Activated naive CD4-positive, alpha-beta T cell treated with anti-CD3 and anti-CD28 coated beads for 36 hours (primary cell): ENCODE measurements at places on chromosomes 16 and 17. TPM values are rescaled to one million over a fixed set of nuclear protein-coding genes. Genes with fewer than 3 reads are reported as not detected.
A peak's percentile ranks its signal among the peaks of the same experiment; 100 is the strongest.

DNA sequence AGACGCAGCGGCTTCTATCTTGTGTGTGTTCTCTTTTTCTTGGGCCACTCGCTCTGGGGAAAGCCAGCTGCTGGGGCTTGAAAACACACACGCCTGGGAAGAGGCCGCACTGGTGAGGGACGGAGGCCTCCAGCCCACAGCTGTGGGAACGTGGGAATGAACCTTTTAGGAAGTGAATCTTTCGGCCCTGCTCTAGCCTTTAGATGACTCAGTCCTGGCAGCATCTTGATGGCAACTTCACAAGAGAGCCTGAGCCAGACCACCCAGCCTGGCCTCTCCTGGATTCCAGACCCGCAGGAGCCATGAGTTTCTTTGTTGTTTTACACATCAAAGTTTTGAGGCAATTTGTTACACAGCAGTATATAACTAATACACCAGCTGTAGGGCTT is 2.2 kb upstream of the PDPK1 start:
- H3K27ac ChIP-seq = no peak overlapping the region
- H3K36me3 ChIP-seq = no peaks in the 10 kb centered on the region
- H3K4me1 ChIP-seq = peaks cover 39% of the 10 kb centered on the region
- no peaks in the 10 kb centered on the region for H3K27me3 ChIP-seq

GRCh38 chr17:61385577-61386236 is 13.9 kb upstream of the TBX2 start:
- H3K36me3 ChIP-seq = no peaks in the 10 kb centered on the region
- H3K4me1 ChIP-seq = peaks cover 4% of the 10 kb centered on the region

DNA sequence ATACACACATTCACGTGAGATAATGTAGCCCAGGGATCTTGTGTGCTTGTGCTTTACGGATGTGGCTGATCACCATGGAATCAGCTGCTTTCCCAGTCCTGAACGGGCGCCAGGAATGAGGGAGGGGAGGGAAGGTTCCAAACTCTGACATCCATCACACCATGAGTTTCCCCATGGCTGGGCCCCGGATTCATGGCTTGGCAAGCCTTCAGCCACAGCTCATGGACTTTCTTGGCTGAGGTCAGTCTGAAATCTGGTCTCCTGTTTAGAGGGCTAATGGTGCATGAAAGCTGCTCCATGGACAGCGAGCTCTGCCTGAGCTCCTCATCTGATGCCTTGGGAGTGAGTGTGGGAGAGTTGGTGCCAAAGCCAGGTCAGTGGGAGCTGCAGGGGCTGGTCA is 767.6 kb upstream of the EEF2KMT start:
- H3K4me3 ChIP-seq = no peak overlapping the region
- H3K4me1 ChIP-seq = no peaks in the 10 kb centered on the region
- H3K27ac ChIP-seq = no peak overlapping the region
- DNase-seq = no peak
- H3K36me3 ChIP-seq = no peaks in the 10 kb centered on the region

Gene TMEM204
- total RNA-seq = 8.2 TPM

DNA sequence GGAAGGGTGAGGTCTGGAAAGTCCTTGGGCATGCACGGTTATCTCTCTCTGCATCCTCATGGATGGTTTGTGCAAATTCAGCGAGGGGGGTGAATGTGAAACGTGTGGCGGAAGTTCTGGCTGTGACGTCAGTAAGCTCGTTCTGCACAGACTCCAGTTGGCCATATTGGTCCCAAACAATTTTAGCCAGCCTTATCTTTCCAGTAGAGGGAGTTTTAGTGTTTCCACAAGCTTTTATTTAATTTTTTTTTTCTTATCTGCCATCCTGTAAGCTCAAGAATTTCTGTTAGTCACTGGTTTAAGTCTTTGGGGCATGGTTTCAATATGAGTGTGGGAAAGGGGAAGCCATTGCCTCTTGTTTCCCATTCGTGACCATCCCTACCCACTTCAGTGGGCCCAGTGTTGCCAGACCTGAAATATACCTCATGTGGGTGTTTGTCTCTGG is 39.0 kb downstream of the HLF start:
- DNase-seq = no peak
- no peaks in the 10 kb centered on the region for H3K27me3 ChIP-seq
- H3K4me3 ChIP-seq = no peak overlapping the region
- H3K27ac ChIP-seq = no peak overlapping the region
- H3K36me3 ChIP-seq = no peaks in the 10 kb centered on the region

DNA sequence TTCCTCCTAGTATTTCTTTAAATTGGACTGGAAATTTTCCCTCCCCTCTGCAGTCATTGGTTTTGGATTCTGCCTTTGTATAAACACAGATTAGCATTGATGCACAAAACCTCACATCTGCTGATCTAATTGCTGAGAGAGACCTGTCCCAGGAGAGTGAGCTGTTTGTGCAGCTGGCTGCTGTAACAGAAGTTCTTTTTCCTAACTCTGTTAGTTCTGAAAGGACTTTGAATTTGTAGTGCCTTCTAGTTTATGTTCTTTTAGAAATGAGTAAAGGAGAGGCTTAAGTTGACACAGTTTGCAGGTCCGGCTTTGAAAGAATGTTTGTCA is 45.2 kb upstream of the KPNB1 start:
- no peak overlapping the region for H3K4me3 ChIP-seq
- DNase-seq = no peak
- H3K36me3 ChIP-seq = peaks cover 14% of the 10 kb centered on the region
- no peak overlapping the region for H3K27ac ChIP-seq
- no peaks in the 10 kb centered on the region for H3K27me3 ChIP-seq

Gene LLGL1
- total RNA-seq = 15.0 TPM

Gene ERCC4
- 10.3 TPM for total RNA-seq

- peak; percentile 62 for DNase-seq
- peaks cover 65% of the 10 kb centered on the region for H3K4me1 ChIP-seq
- H3K4me3 ChIP-seq = peak overlapping the region; percentile 58
Measured at GRCh38 chr17:69423450-69423849, 9.0 kb downstream of the MAP2K6 start.

Gene TK1
- total RNA-seq = 173 TPM

- H3K4me3 ChIP-seq = no peak overlapping the region
- no peaks in the 10 kb centered on the region for H3K36me3 ChIP-seq
- no peaks in the 10 kb centered on the region for H3K4me1 ChIP-seq
- DNase-seq = no peak
- no peaks in the 10 kb centered on the region for H3K27me3 ChIP-seq
- H3K27ac ChIP-seq = no peak overlapping the region
Measured at GRCh38 chr17:70820276-70820675, 650.9 kb downstream of the KCNJ2 start.

DNA sequence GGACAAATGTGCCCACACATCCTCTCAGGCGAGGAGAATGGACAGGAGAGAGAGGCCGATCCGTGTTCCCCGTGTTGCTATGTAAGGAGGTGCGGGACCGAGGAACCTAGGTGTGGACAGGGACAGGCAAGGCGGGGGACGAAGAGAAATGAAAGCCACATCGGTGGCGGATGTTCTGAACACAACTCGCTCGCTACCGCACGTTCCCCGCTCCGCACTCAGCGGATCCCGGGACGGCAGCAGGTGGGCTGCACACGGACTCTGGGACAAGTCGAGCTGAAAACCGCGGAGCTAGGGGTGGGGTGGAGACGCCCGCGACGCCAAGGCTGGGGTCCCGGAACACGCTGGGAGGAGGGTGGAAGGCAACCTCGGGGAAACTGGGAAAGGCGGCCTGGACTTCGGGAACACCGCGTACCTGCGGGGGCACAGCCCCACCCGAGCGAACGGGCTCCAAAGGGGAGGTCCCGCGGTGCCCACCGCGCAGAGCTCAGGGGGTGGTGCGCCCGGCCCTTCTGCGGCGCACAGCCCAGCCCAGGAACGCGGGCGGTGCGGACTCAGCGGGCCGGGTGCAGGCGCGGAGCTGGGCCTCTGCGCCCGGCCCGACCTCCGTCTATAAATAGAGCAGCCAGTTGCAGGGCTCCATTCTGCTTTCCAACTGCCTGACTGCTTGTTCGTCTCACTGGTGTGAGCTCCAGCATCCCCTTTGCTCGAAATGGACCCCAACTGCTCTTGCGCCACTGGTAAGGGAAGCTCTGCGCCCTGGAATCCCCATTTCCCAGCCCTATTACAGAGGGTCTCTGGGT is at the start of gene MT1E:
TSS of gene MT1E (plus strand) at position 642 of the 803 bp plus-strand sequence. CDS start at position 713, 71 bp downstream.
- H3K4me1 ChIP-seq = peaks cover 14% of the 10 kb centered on the region
- peak; percentile 61 for DNase-seq
- no peaks in the 10 kb centered on the region for H3K36me3 ChIP-seq
- H3K4me3 ChIP-seq = peak within 1 kb of the TSS; percentile 76
- H3K27ac ChIP-seq = no peak within 1 kb of the TSS

Gene ALDH3A1
- not detected for total RNA-seq

GRCh38 chr16:49049191-49049590 is 232.4 kb downstream of the CBLN1 start:
- H3K4me1 ChIP-seq = no peaks in the 10 kb centered on the region
- no peak overlapping the region for H3K4me3 ChIP-seq
- no peak overlapping the region for H3K27ac ChIP-seq

Gene ACAP1
- total RNA-seq = 320 TPM

Gene AGRP
- not detected for total RNA-seq
